ENCODE measurements at places on chromosomes 16 and 17.

GRCh38 chr16:86701286-86701975 is 123.1 kb downstream of the FOXL1 start:
- no peak for DNase-seq

- DNase-seq, result no peak
Measured at GRCh38 chr17:78839235-78839761, 1.3 kb downstream of the USP36 start.

DNA sequence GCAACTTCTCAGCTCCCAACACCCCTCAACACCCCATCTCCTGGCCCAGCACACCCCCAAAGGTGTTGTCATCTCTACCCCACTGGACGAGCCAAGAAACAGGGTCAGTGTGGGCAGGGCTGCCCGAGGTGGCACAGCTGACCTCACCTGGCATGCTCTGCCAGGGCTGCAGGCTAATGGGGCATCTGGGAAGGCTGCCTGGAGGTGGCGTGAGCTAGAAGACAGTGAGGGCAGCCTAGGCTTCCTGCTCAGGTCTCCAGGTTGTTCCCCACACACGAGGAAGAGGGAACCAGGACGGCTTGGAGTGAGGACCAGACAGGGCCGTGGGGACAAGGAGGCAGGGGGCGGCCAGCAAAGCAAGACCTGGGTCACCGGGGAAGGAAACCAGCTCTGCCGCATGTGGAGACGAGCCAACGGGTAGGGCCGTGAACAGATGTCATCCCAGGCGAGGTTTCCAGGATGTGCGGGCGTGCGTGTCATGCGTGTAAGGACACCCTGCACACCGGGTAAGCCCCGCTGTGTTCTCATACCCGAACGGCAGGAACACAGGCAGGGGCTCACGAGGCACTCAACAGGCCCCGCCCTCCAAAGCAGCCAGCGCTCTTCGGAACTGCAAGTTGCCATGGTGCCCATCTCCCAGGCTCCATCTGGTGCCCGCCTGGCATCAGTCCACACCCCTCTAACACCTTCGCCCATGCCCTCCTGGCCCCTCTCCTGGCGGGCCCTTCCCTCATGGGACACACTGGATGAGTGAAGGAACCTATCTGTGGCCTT is 29.6 kb upstream of the PVALEF start:
- DNase-seq, result no peak

DNA sequence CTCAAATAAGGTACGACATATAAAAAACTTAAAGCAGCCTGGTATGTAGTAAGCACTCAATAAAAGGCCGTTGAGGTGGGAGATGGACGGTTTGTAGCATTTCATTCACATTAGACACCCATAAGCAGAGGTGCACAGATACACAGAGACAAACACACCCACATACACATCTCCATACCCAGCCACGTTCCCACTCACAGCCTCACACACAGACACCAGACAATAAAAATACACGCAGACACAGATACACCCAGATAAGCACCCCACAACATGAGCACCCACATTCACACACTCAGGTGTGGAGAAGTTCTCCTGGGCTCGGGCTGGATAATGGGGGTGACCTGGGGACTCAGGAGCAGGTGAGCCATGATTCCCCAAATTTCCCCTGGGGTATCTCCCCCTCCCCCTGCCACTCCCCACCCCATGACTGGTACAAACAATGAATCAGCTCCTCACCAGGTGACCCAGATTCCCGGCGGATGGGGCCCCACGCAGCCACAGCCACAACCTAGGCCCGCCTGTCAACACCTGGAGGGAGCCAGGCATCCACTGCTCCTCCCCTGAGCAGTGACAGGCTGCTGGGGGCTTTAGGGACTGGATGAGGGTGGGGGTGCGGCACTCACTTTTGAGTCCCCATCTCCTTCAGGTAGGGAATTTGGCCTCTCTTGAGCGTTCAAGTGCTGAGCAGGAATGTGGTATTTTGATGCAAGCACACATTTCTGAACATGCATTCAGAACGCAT is 2.7 kb downstream of the DLX3 start:
- no peak for DNase-seq

- no peak for DNase-seq
Measured at GRCh38 chr17:73419051-73419450, 107.2 kb upstream of the CDC42EP4 start.

GRCh38 chr17:43211123-43211479 is 574 bp upstream of the TMEM106A start:
- no peak for DNase-seq

DNA sequence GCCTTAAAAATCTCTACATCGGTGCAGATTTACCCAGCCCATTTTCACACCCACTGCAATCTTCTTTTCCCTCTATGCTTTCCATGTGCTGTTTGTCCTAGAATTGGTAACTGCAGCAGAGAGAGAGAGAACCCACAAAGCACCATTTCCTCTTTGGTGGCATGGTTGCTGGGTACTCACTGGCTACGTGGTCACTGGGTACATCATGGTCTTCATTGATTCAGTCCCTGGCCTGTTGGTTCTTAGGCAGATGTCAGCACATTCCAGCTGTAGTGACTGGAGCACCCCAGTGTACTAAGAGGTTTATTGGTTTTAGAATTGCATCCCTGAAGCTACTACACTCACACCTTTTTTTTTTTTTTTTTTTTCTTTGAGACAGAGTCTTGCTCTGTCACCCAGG is 156.1 kb upstream of the CACNG5 start:
- no peak for DNase-seq

DNA sequence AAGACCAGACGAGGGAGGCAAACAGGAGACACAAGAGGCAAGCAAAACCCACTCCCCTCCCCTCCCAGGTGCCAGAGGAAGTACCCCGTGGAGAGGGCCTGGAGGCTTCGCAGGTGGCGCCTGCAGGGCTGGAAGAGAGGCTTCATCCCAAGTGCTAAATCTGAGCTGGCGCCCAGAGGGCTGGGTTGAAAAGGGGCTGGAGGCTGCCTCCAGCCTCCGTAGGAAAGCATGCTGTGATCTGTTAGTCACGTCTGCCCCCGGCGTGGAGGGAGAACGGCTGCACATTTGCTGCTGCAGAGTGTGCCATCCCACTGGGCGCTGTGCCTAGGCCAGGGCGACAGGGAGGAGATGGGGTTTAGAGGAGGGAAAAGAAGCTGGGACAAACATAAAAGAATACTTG is 16.9 kb downstream of the RPH3AL start:
- DNase-seq, result no peak

- DNase-seq, result no peak
Measured at GRCh38 chr16:83969771-83970429, 1.9 kb downstream of the NECAB2 start.

- no peak for DNase-seq
Measured at GRCh38 chr16:2609827-2610470, 72.1 kb downstream of the PDPK1 start.

GRCh38 chr17:16880843-16881230 is 91.1 kb downstream of the TNFRSF13B start:
- no peak for DNase-seq

DNA sequence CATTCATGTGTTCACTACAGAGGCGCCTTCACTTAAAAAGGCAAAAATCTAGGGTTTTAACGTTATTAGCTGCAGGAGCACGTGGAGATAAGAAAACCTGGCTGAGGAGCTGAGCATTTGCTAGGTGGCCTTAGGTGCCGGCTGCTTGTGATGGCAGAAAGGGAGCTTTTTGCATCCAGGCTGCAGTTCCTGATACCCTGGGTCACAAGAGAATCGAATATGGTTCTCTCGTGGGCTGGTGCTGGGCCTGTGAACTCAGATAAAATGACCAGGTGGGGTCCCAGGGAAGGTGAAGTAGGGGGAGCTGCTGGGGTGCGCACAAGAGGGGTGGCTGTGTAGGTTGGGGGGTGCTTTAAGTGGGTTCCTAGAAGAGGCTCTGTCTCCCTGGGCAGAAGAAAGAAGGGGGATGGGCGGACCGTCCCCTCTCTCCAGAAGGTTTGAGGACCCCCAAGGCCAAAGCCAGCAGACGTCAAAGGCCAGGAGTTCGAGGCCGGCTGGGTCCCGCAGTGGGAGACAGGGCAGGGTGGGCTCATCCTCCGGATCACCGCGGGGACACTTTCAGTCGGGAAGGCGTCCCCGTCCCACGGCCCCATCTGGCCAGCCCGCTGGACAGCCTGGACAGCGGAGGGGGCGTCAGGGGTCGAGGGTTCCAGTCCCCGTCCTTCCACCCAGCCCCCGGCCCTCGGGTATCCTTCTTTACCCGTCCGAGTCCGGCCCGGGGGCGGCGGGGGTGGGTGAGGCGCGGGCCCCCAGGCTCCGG is 740 bp upstream of the CMIP start:
- DNase-seq, result no peak

DNA sequence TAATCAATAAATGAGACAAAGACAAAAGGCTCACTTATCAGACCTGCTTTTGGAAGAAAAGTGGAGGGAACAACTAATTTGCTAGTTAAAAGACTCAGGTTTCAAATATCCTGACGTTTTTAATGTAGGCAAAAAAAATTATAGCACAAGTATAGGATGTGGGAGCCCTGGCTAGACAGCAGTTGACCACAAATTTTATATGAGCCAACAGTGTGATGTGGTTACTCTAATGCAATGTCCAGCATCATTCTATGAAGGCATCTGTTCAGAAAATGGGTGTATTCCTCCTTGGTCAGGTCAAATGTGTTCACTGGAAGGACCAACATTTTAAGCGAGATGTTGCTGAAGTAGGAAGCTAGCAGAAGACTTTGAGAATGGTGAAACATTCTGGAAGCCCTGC is 237.4 kb downstream of the MAP2K6 start:
- DNase-seq, result no peak

DNA sequence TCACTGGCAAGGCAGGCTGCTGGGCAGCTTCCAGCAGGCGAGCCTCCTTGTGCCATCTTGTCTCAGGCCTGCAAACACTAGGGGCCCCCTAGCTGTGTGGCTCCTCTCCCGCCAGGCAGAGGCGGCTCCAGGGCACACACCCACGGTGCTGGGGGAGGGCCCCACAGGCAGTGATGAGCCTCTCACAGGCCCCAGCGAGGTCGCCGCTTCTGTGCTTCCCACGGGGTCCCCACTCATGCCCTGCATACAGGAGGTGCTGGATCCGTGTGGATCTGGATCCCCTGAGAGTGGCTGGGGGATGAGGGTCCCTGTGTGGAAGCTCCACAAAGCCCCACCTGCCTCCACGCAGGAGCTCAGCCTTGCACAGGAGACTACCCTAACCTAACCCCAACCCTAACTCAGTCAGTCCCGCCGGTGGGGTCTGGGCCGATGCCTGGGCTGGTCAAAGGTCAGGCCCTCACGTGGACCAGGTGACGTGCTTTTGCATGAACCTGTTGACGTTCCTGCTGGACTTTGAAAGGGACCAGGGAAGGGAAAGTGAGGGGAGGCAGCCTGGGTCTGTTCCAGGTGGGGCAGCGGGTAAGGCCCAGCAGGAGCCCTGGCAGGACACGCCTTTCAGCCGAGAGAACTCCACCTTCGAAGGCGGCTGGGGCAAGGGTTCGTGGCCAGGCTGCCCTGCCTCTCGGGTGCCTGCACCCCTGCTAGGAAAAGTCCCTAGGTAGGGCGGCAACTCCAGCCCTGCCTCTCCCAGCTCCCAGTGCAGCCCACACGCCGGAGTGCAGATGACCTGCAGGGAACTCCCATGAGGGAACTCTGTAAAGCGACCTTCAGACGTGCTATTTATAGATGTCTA is 5.2 kb downstream of the SECTM1 start:
- DNase-seq, result no peak

GRCh38 chr17:4632581-4632920 is 8.9 kb downstream of the ALOX15 start:
- DNase-seq, result no peak

DNA sequence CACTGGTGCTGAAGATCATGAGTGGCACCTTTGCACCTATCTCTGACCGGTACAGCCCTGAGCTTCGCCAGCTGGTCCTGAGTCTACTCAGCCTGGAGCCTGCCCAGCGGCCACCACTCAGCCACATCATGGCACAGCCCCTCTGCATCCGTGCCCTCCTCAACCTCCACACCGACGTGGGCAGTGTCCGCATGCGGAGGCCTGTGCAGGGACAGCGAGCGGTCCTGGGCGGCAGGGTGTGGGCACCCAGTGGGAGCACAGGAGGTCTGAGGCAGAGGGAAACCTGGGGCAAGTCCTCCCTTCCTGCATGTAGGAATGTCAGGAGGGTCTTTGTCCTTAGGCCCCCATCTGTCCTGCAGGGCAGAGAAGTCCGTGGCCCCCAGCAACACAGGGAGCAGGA is 6.5 kb upstream of the TRAF4 start:
- DNase-seq, result no peak

DNA sequence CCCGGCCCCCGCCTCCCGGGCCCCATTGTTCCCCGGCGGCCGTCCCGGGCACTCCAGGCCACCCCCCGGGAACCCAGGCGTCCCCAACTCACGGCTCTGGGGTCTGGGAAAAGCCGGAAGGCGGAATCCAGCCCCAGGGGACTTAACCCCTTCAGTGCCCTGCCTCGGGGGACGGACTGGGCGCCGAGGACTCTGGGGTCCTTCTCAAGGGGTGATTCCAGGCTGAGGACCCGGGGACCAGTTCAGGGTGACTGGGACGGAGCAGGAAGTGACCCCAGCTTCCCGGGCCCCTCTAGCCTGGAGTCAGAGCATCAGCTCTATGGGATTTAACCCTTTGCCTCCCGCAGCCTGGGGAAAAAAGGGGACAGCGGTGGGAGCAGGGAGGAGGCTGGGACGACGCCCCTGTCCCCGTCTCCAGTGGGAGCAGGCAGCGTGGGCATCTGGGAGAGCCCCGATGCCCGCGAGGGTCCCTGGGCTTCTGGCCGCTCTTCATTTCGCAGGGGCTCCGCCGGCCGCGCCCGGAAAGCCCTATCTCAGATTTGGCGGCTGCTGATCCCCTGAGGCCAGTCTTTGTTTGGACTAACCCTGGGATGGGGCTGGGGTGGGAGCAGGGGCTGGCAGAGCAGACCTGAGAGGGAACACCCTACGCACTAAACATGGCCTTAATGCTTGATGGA is at the start of gene ZNF629:
Gene ZNF629 (minus strand): TSS at position 270 of the 677 bp plus-strand sequence. CDS start 2,723 bp downstream, outside the sequence.
- DNase-seq, result no peak

GRCh38 chr16:2335286-2335895 is 5.1 kb downstream of the ABCA3 start:
- DNase-seq, result no peak

DNA sequence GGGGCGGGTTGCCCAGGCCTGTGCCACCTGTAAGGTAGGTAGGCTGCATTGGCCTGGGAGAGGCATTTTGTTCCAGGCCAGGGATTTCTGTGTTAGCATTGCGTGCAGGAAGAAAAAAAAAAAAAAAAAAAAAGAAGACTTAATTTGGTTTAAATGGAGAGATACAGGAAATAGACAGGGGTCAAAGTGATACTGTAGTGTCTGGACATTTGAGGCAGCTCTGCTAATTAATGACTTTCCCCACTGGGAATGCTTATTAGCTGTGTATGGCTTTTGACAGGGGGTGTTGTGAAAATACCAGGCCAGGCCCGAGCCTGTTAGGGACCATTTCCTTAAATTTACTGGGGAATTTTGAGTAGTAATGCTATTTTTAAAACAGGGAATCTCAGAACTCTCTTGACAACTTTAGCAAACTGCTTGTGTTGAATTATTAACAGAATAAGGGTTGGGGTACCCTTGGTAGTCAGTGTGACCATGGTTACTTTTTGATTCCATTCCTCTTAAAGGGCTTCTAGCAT is 1.0 kb downstream of the MAP2K4 start:
- DNase-seq, result no peak

GRCh38 chr17:75909812-75910274 is 5.2 kb upstream of the MRPL38 start:
- DNase-seq, result no peak

GRCh38 chr17:67290711-67291291 is 45.8 kb upstream of the HELZ start:
- no peak for DNase-seq

Measured in stimulated activated CD8-positive, alpha-beta memory T cell treated with anti-CD3 and anti-CD28 coated beads, Interleukin-12 subunit alpha, Interleukin-12 subunit beta, amount 100 ng/mL, for 1 hour (primary cell).